NCI-H1436 treated with DMSO at 0.1 percent for 48 hours (cell line): ENCODE measurements at places on chromosomes 3 and 15.

- DNase-seq = peak; percentile 61
Measured at GRCh38 chr3:169772305-169772896, 795 bp upstream of the MYNN start.

DNA sequence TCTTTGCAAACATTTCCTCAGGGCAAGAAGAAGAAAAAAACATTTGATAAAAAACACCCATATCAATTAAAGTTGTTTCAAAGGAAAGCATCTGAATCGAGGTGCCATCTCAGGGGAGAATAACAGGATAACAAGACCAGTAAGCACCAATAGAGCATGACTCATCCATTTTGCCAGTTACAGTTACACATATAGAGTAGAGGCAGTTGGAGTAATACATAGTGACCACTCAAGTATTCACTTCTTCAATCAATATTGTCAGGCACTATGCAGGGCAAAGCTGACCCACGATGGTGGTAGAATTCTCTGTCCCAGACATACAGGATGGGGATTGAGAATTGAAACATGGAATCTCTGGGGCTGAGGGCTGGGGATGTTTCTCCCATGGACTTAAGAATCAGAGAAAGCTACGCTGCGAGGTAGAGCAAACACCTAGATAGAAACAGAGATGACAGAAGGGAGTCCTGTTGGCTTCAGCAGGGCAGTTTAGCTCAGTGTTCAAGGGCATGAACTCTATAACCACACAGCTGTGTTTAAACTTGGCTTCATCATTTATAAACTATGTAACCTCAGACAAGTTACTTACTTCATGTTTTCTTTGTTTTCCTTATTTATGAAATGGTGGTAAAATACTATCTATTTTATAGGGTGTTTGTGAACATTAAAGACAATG, 186.4 kb upstream of the NANOGP8 start:
- DNase-seq = no peak

DNA sequence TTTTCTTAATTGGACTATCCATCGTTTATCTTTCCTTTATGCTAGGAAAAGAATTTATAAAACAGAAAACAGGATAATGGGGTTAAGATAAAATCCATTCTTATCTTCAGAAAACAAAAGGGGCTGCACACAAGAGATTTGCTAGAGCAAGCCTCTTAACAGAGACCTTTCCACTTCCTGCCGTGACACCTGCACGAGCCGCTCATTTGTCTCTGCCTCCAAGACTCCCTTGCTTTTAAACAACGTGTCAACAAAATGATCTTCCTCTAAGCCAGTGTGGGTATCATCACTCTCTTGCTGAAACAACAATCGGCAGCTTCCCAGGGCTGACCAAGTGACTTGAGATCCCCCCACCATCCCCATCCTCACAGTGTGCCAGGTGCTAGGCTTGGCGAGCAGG, 33.1 kb downstream of the GABRB3 start:
- no peak for DNase-seq

DNA sequence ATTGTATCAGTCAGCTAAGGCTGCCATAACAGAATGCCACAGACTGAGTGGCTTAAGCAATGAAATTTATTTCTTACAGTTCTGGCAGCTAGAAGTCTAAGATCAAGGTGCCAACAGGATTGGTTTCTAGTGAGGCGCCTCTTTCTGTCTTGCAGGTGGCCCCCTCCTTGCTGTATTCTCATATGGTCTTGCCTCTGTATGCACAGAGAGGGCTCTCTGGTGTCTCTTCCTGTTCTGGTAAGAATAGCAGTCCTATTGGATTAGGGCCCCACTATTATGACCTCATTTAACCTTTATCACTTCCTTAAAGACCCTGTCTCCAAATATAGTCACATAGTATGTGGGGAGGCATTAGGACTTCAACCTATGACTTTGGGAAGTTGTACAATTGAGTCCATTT, 253.9 kb downstream of the EDEM1 start:
- no peak for DNase-seq

- no peak for DNase-seq
Measured at GRCh38 chr15:32649342-32649741, 7.8 kb downstream of the SCG5 start.
